ENCODE measurements at places on chromosomes 12 and 14. TPM values are rescaled to one million over a fixed set of nuclear protein-coding genes. Genes with fewer than 3 reads are reported as not detected.
A peak's percentile ranks its signal among the peaks of the same experiment; 100 is the strongest.

The C12orf56 gene
- total RNA-seq, result not detected

The RNASE11 gene
- total RNA-seq, result not detected

The OVCH1 gene
- 1.2 TPM for total RNA-seq

The JPH4 gene
- total RNA-seq, result 28.9 TPM

The SMIM41 gene
- not detected for total RNA-seq

The DLK1 gene
- 0.31 TPM for total RNA-seq

The CNTN1 gene
- 385 TPM for total RNA-seq

The JAG2 gene
- total RNA-seq, result 31.7 TPM

The ZNF891 gene
- total RNA-seq, result 9.7 TPM

The C12orf50 gene
- not detected for total RNA-seq

The CD27 gene
- 0.94 TPM for total RNA-seq

The UNC79 gene
- 51.9 TPM for total RNA-seq

The USP44 gene
- 3.6 TPM for total RNA-seq

DNA sequence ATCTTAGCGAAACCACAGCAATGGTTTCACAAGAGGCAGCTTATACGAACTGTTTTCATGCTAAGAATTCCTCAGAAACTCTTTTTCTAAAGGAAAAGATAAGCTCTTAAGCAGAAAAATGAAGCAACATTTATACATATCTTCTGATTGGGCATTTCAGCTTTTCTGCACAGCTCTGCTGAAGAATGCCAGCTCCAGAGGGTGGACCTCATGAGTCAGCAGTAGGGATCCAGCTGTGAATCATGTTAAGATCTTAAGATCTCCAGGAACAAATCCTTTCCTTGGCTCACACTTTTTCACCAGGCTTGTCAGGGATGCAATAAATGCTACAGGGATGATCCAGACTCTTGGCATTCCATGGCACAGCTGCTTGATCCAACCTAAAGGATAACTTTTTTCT, 477.1 kb upstream of the CCDC196 start:
- no peak for DNase-seq

GRCh38 chr12:91892081-91892855, 253.4 kb downstream of the BTG1 start:
- no peak for DNase-seq

DNA sequence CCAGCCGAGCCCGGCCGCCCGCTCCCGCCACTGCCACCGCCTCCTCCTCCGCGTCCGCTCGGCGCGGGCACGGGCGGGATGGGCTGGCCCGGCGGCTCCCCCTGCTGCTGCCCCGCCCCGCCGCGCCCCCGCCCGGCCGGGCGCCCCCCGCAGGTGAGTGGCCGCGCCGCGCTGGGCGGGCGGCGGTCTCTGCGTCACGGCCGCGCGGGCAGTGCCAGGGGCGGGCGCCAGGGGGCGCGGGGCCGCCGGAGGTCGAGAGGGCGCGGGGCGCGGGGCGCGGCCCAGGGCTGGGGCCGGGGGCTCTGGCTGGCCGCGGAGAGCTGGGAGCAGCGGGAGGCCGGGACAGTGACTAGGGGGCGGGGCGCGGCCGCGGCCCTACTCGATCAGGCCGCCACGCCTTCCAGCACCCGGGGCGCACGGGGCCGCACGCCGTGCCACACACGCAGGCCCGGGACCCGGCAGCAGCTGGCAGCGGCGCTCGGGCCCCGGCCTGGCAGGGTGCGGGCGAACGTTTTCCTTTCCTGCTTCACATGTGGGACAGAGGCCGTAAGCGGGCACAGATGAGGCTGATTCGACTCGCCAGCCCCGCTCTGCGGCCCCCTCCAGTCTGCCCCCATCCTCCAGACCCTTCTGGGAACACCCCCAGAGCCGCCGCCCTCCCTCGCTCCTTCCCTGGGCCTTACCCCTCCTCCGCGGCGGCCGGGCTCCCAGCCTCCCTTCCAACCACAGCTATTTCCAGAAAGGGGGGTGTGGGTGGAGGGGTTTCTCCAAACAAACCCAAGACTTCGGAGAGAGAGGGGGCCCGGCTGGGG, 2.4 kb upstream of the TNS2 start:
- peak; percentile 48 for DNase-seq

- DNase-seq, result peak; percentile 21
Measured at GRCh38 chr12:130713581-130713991, 2.5 kb downstream of the RIMBP2 start.

DNA sequence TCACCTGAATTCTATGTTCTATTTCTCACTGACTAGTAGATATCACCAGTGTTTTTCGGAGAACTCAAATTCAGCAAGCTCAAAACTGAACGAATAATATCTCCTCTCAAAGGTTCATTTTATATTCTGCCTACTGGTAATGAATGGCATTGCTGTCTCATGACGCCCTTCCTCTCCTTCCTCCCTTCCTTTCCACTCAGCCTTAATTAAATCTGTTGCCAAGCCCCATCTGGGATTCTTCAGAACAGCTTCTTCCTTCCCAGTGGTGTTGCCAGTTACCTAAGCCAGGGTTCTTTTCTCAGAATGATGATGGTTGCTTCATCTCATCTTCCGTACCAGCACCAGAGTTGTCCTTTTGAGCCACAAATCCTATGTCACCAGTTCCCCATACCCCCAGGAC, 143.2 kb downstream of the SYNE2 start:
- DNase-seq, result no peak

DNA sequence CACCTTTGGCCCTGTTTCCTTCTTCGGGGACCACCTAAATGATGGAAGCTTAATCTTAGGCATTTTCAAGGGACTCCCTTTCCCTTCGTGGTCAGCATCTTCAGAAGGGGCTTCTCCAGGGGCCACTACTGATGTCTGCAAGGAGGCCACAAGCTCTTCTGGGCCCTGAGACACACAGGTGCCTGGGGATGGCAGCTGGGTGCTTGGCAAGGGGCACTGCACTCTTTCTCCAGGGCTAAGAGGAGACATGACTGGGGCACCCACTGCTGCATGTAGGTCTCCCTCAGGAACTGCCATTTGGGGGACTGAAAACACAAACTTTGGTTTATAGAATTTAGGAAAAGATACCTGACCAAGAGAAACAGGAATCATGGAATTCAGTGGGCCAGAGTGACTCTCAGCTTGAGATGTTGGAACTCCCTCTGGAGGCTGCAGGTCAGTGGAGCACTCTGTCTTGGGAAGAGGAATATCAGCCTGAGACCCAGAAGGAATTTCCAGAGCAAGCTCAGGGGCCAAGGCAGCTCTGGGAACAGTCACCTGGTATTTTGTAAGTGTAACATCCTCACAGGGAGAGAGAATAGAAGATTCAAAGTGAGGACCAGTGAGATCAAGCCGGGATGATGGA, 16.0 kb downstream of the PLD4 start:
- no peak for DNase-seq

DNA sequence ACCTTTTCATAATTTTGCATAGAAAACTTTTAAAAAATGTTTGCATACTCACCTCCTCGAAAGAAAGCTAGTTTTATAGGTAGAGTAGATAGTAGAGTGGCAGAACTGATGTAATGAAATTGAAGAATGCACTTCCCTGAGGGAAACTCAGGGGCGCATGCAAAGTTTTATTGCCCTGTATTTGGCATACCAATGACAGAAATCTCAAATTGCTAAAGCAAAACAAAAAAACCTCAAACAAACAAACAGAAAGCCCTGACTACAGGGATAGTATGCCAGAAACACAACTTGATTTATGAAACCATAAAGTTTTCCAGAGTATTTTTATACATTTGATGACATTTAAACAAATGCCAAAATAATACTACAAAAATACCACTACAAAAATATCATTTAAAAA, 1.8 kb downstream of the RASSF9 start:
- DNase-seq, result no peak

DNA sequence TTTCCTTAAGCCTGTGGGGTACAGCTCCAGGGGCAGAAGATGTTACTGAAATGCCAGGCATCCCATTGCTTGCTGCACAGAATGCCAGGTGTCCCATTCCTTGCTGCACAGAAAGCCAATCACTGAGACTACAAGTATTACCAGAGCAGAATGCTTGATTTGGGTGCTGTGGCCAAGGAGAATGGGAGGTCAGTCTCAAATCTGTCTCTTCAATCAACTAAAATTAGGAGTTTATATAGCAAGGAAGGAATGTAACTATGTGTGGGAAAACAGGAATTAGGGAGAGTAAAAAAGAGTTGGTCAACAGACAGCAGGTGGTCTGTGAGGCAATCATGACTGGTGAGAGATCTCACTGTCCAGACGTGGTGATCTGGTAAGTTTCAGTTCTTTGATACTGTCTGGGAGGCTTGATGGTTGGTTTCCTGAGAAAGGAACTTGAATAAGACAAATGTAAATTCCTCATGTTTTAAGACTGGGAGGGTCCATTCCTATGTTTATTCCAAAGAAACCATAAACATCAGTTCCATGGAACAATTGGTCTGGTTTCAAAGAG, 31.2 kb upstream of the VASH1 start:
- DNase-seq, result no peak

DNA sequence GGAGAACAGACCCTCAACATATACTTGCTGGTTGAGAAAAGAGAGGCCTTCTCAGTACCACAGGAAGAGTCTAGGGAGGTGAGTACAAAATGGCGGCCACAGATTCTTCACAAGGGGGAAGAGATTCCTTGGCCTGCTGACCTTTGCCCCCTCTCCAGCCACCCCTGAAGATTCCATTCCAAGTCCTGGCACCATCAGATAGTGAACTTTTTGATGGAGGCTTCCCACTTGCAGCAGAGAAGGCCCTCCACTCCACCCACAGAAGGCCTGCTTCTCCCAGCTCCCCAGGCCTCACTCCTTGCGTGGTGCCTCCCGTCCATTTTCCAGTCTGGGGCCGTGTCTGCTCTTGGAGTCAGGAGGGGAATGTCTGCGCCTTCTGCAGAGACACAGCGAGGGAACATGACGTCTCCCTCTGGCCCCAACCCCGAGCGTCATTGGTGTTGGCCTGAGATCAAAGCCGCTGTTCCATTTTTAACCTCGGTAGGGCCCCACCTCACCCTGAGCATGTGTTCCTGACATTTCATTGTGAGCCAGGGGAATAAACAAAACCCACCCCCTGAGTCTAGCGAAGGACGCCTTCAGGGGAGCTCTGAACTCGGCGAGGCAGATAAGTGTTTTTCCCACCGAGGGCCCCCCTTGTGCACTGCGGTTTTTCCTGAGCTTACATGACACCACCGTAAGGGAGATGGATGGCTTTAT, 268.7 kb upstream of the TBX3 start:
- DNase-seq, result no peak

- no peak for DNase-seq
Measured at GRCh38 chr12:88172844-88173407, 30.8 kb downstream of the TMTC3 start.

DNA sequence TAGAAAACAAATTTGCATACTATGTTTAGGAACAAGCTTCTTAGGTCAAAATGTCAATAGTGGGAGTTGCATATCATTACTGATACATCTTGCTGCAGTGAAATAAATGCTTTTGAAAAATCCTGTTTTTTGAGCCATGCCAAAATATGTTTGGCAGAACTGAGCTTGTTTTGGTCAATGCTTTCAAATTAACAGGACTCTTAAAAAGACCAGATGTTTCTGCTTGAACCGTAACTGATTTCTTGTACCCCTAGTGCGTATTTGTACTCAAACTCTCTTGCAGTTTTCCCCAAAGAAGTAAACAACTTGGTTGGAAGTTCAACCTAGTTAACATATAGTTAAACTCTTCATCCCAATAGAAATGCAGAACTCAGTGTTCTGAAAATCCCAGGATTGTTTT, 3.4 kb downstream of the TRHDE start:
- DNase-seq, result no peak

DNA sequence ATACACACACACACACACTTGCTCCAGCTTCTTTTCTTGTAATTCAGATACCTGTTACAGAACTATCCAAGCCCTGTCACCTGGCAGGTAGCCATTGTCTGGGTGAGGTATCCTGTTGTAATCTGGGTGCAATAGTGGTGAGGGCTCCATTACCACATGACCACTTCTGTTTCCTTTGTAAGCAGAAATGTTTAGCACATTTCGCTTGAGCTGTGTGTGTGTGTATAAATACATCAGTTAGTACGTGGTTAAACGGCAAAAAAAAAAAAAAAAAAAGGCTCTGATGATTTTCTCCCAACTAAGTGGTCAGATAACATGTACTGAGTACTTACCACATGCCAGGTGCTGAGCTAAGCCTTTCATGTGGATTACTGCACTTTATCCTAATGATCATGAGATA, 129.3 kb upstream of the SSTR1 start:
- no peak for DNase-seq

DNA sequence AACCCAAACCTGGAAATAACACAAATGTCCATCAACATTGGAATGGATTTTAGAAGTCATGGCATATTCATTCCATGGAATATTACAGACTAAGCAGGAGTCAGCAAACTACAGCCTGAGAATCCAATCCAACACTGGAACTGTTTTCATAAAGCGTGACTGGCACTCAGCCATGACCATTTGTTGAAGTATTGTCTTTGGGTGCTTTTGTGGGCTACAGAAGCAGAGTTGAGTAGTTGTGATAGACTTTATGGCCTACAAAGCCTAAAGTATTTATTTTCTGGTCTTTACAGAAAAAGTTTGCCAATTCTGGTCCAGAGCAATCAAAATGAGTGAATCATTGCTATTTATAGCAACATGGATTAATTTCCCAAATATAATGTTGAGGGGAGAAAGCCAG, 34.5 kb upstream of the FRS2 start:
- no peak for DNase-seq

- DNase-seq, result no peak
Measured at GRCh38 chr12:29224572-29224971, 75.5 kb downstream of the FAR2 start.

- no peak for DNase-seq
Measured at GRCh38 chr12:123145211-123145610, 5.7 kb downstream of the PITPNM2 start.

- DNase-seq, result no peak
Measured at GRCh38 chr12:123095078-123095881, 55.6 kb downstream of the PITPNM2 start.

- DNase-seq, result no peak
Measured at GRCh38 chr12:41051954-41052353, 136.2 kb upstream of the PDZRN4 start.

DNA sequence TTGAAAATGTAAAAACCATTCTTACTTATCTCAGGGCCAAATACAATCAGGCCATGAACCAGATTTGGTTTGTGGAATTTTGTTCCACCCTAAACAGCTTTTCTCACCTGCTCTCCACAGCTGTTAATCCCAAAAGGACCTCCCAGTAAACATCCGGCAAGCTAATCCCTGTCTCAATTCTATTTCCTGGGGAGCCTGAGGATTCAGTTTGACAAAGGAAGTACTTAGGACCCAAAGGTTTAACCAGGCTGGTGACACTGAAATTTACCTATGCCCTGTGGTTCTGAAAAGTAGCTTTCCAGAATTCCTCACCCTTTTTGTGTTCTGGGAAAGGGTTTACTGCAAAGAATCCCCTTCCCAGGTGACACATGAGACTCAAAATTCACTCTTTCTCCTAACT, 15.0 kb downstream of the CAPZA3 start:
- no peak for DNase-seq

GRCh38 chr12:132872073-132872855, 15.1 kb downstream of the CHFR start:
- DNase-seq, result no peak

DNA sequence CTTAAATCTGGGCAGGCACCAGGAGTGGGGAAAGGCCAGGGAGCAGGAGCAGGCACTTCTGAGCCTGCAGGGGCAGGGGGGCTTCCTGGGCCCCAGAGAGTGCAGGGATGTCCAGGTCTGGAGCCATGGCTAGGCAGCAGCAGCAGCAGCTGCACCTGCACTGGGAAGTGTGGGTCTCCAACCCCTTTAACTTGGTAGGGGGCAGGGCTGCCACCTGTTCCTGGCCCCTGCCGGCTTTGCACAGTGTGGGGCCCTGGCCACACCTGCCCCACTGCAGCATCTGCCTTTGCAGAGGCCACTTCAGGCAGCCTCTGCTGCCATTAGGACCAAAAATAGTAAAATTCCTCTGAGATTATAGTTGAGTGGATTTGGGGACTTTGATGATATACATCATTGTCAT, 138.5 kb downstream of the SLC16A7 start:
- no peak for DNase-seq

- DNase-seq, result no peak
Measured at GRCh38 chr14:51294951-51295525, 55.0 kb downstream of the TMX1 start.

All from occipital lobe (tissue), 3 donors.